ENCODE measurements at places on chromosomes 6 and 20.

- no peak for DNase-seq
Observed at GRCh38 chr6:115908906-115909559, 151.7 kb downstream of the FRK start.

DNA sequence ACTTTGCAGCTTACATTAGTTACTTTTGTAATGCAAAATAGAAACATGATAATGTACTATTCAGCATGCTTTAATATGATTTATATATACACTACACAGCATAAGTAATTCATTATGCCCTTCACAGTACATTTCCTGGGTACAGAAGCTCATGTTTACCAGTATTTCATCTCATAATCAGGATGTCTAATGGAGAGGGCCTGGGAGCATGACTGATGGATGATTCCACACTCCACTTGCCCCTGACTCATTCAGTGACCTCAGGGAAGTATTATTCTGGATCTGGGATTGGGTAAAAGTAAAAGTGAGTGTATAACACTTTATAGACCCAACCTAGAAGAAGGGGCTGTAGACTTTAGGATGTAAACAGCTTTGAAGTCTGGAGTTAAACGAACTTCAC lies 31.4 kb upstream of the BACH2 start:
- DNase-seq: no peak

- no peak for DNase-seq
Observed at GRCh38 chr20:821731-822065, 11.8 kb upstream of the FAM110A start.

- DNase-seq: no peak
Observed at GRCh38 chr6:1686117-1687098, 76.7 kb downstream of the FOXC1 start.

GRCh38 chr20:53923566-53924369 lies 146.6 kb downstream of the BCAS1 start:
- DNase-seq: no peak
